ENCODE measurements at places on chromosomes 12 and 14. TPM values are rescaled to one million over a fixed set of nuclear protein-coding genes. Genes with fewer than 3 reads are reported as not detected.

The FOXG1 gene
- not detected for total RNA-seq

The RPGRIP1 gene
- total RNA-seq = not detected

The TEP1 gene
- total RNA-seq = 18.0 TPM

DNA sequence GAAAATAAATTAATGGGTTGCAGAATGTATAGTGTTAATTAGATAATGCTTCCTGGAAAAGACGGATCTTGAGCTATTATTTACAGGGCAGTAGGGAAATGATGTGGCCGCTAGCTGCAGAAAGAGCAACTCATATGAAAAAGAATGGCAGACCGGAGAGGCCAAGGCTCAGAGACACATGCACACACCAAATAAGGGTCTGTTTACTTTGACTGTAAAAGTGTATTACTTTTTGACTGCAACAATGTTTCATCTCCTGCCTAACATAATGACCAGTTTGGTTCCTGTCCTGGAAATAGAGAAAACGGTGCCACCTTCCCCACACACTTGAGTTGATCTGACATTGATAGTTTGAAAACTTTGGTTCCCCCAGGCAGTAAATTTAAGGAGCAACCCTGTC, 290.9 kb downstream of the CACNA1C start:
- H3K36me3 ChIP-seq = no peaks in the 10 kb centered on the region
- no peak for DNase-seq
- no peaks in the 10 kb centered on the region for H3K27me3 ChIP-seq
- peaks cover 26% of the 10 kb centered on the region for H3K4me1 ChIP-seq
- no peak overlapping the region for H3K27ac ChIP-seq

The CLEC4D gene
- total RNA-seq = not detected

The FLVCR2 gene
- total RNA-seq = not detected
